Dermis microvascular lymphatic vessel endothelial cell (primary cell): ENCODE measurements at places on chromosomes 6 and 20. TPM values are rescaled to one million over a fixed set of nuclear protein-coding genes. Genes with fewer than 3 reads are reported as not detected.

GRCh38 chr6:93293460-93293859, 125.9 kb downstream of the EPHA7 start:
- DNase-seq = no peak

DNA sequence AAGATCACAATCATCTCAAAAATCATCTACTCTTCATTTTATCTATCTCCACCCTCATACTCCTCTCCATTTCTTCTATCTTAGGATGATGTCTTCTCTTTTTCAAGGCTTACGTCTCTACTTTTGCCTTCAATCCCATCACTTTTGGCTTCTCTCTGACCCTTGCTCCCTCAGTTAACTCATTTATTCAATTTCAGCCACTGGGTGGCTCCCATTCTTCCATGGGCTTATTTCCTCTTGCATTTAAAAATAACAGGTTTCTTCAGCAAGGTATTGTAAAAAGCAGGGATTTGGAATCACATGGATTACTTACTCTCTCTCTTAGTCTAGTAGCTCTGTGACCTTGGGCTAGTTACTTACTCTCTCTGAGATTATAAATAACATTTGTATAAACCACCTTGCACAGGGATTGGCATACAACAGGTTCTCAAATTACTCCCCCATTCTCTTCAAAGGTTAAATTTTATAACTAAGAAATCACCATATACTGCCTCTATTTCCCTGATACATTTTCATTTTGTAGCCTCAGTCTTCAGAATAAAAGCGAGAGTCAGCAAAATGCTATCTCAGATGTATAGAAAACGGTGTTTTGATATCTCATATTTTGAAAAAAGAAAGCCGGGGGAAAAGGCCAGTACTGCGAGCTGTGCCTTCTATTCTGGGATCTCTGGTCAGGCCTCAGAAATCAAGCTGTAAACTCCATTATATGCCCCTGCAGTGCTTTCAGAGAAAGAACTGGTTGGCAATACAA, 5.5 kb downstream of the ZSCAN12 start:
- peak; percentile 13 for DNase-seq

GRCh38 chr6:156865019-156865629, 87.9 kb downstream of the ARID1B start:
- no peak for DNase-seq

The SYCP2 gene
- 0.64 and 1.1 TPM in 2 replicates for total RNA-seq

- DNase-seq = no peak
Observed at GRCh38 chr20:10474606-10475184, 39.6 kb downstream of the SLX4IP start.

DNA sequence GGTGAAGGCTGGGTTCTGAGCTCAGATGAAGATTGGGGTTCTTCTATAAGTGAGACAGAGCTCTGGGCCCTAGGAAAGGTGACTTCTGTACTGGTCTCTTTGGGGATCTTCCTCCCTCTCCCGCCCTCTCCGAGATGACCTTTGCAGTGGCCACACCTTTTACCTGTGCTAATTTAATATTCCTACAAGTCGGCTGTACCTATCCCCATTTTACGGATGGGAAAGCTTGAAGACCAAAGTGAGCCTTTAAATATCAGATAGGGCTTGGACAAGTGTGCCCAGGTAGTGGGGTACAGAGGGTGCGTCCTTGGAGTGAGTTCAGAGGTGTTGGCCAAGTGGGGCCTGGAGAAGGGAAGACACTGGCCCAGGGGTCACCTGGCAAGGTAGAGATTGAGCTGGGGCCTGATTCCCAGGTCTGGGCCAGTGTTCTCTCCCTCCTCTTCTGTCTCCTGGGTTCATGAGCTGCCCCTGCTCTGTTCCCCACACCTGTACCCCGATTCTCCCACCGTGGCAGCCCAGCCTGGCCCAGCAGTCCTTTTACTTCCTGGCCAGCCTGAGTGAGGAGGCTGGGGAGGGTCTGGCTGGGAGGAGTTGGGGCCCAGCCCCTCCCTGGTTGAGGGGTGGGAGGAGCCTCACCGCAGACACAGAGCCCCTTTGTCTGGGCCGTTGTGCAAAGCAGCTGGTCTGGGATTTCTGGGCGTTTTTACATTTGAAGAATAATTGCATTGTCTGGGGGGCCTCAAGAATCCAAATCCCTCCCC, 152.1 kb upstream of the RNF24 start:
- DNase-seq = no peak
